ENCODE measurements at places on chromosomes 13 and 19.

GRCh38 chr19:45187421-45188100 lies 9.0 kb downstream of the BLOC1S3 start:
- peak; percentile 63 for DNase-seq

DNA sequence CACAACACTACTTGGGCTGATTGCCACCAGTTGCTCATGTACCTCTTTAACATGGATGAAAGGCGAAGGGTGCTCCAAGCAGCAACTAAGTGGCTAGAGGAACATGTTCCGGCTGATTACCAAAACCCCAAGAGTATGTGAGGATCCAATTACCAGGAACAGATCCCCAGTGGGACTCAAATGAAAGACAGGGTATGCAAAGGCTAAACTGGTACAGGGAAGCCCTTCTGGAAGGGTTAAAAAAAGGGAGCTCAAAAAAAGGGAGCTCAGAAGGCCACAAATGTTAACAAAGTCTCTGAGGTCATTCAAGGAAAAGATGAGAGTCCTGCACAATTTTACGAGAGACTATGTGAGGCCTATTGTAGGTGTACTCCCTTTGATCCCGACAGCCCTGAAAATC lies 604.7 kb downstream of the UQCRFS1 start:
- DNase-seq, result no peak

GRCh38 chr13:59774491-59774971 lies 389.2 kb downstream of the DIAPH3 start:
- no peak for DNase-seq

DNA sequence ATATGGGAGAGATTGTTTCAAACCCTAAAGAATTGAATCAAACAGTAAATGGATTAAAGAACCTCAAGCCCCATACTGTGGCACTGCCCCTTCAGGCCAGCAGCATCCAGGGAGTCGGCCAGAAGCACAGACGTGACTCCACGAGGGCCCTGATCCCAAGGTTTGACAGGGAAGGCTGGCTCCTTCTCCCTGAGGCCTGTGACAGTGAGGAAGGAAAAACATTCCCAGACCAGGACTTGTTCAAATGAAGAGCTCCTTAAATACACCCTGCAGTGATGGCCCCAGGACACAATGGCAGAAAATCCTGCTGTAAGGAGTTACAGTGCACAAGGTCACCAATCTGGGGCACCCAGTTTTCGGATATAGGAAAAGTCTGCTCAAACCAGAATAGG lies 91.0 kb downstream of the COL4A1 start:
- DNase-seq, result no peak

DNA sequence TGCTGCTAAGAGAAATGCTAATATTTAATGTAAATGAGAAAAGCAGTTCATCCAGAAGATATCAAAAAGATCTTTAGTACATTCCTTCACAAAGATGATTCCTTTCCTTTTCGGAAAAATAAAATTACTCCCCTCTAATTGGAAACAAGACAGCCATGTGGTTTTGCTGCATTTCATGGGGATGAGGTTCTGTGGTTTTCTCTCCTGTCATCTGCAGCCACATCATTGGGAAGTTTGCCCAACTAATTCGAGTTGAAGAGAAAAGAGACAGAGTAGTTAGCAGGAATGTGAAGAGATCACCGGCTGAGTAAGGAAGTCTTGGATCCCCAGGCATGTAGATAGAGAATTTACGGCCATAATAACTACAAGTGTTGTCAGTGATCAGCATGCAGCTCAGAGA lies 122.1 kb downstream of the CYSLTR2 start:
- DNase-seq, result no peak

- DNase-seq, result no peak
Observed at GRCh38 chr19:6767081-6767356, 216 bp downstream of the SH2D3A start.

DNA sequence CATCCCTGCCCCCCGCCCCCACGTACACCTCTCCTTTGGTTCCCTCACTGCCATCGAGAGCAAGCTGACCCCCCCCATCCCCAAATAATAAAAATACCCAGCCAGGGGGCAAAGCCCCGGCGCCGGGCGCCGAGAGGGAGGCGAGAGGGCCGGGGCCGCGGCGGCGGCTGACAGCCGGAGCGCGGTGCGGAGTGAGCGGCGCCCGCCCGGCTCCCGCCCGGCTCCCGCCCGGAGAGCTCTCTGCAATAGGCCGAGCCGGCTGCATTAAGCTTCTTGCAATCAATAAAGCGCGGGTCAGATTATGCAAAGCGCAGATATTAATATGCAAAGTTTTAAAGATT lies 40.9 kb downstream of the DEDD2 start:
- no peak for DNase-seq

DNA sequence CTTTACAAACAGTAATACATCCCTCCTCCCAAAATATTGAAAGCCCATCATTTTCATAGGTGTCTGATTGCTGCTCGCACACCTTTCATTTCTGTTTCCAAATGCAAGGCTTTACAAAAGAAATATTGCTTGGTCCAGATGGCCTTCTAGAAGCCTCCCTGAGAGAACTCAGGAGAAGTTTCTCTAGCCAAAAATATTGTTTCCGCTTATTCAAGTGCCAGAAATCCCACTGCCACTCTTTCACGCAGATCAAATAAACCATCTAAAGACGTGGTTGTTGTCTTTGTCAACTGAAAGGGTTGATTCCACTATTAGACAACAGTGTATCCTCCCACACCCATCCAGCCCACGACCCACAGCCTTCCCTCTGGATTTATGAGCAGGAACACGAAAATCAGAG lies 96.2 kb downstream of the ZIC5 start:
- DNase-seq, result no peak

DNA sequence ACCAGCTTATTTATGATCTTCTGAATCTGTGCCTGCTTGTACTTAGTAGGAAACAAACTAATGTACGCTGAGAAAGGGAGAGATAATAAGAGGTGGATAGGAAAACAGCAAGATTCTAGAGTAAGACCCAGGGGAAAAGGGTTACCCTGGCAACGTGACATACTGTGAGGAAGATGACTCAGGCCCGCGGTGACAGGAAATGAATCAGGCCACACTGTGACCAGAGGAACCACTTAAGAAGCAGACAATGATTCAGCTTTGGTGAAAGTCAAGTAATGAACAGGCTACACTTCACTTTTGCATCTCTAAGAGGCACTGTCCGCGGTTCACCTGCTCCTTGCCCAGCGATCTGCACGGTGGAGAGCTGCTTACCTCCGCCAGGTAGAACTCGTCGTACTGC lies 158.2 kb downstream of the NALCN start:
- DNase-seq, result peak; percentile 16

DNA sequence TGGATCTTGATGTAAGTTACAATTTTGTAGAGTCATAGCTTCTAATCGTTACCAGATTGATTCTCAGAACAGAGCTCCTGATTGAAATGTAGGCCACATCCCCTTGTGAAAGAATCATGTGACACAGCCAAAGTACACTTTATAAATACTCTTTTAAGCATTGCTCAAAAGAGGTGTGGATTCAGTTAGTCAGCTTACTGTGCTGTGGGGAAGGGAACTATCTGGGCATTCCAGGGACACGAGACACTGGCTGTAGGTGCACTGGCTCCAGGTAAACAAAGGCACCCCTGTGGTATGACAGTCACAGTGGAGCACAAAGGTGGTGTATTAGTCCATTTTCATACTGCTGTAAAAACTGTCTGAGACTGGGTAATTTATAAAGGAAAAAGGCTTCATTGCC lies 222.8 kb downstream of the LIG4 start:
- no peak for DNase-seq

GRCh38 chr13:32126278-32126677 lies 94.7 kb downstream of the FRY start:
- DNase-seq, result no peak

- peak; percentile 67 for DNase-seq
Observed at GRCh38 chr19:9808855-9809824, 9.7 kb downstream of the FBXL12 start.

DNA sequence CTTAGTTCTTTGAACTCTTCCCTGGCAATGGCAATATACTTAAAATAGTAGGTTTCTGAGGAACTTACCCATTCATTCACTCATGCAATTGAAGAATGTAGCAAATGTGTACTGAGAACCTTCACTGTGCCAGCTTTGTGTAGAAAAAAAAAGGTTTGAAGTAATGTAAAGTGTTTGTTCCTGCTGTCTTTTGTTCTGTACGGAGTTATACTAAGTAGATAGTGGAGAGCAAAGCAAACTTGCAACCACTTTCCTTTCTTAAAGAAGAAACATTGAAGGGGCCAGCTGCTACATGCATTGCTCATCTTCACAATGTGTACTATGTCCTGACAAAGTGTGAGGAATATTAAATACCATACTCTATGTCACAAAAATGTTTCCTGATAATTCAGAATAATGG lies 68.9 kb upstream of the FREM2 start:
- no peak for DNase-seq

DNA sequence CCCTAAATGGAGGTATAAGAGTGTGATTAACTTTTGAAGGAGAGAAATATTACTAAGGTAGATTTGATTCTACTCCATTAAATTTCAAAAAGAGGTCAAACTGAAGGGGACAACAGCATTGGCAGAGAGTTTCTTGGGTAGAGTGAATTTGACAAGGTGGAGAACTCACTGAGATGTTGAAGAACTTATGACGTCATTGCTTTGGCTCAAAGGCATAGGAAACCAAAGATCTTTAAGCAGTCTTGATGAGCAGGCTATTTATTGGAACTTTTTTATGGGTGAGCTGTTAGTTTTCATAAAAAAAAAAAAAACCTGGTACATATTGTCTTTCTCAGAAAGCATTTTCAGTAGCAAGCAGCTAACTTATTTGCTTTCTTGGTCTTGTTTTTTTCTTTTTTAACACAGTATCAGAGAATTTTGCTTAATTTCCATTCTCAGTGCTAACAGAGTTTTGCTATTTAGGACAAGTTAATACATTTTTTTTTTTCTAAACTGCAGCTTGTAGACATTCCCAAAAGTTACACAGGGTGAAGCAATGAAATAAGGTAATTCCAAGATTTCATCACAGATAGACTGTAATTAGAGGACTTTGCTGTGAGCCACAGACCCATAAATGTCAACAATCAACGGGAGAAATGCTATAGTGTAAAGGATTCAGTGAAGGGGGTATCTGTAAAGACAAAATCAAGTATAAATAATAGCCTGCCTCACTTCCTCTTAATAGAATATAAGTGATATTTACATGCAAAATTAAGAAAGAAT lies 412.2 kb upstream of the KLHL1 start:
- DNase-seq, result no peak

GRCh38 chr13:23794267-23795161 lies 94.7 kb downstream of the MIPEP start:
- no peak for DNase-seq

DNA sequence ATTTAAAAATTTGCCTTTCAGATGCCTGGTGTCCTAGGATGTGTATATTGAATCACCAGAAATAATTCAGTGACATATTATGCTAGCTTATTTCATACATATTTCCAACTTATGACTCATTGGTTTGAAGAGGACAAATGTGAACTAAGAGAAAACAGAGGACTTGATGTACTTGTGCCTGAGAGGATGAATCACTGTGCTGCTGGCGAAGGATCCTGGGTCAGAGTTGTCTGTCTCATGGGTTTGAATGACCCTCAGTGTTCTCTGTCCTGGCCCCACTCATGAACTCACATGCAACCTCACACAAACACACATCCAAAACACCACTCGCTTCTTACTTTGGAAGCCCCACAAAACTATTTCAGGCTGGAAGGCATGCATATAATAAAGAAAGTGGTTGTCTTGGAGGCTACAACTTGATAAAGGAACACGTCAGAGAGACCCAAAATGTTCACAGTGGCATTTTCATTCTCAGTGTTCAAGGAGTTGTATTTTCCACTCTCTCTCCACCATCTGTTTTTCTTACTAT lies 129.0 kb upstream of the SPRY2 start:
- no peak for DNase-seq

DNA sequence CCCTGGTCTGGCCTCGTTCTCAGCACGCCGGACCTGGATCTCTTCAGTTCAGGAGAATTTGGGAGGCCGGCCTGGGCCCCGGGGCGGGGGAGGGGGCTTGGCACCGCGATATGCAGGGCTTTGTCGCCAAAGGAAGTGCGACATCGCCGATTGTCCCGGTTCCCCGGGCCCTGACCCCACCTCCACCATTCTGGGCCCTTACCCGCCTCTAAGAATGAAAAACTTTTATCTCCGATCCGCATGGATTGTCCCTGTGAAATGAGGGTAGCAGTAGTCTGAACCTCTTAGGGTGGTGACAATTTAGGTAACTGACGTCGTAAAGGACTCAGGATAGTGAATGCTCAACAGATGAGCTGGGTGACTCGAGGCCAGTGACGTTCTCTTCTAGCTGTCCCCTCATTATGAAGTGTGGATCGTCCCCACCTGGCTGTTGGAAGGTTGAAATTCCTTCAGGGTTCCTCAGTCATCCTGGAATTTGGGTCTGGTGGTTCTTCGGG lies 650 bp downstream of the DDA1 start:
- DNase-seq, result no peak

DNA sequence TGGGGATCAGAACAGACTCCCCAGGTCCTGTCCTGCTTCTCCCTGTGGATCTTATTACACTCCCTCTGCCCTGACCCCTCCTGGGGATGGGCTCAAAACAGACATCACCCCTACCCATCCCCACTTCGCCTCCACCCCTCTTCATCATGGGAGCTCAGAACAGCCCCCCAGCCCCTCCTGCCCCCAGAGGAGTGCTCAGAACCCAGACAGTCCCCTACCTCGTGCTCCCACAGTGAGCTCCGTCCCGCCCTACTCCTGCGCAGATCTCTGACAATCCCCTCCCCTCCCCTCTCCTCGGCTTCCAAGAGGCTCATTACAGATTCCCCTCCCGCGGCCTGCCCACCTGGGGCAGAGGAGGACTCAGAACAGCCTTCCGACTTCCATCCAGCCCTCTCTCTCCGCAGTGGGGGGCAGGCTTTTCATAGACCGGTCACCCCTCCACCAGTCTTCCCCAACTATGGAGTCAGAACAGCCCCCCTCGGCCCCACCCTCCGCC lies 6.1 kb downstream of the NXNL1 start:
- DNase-seq, result no peak

DNA sequence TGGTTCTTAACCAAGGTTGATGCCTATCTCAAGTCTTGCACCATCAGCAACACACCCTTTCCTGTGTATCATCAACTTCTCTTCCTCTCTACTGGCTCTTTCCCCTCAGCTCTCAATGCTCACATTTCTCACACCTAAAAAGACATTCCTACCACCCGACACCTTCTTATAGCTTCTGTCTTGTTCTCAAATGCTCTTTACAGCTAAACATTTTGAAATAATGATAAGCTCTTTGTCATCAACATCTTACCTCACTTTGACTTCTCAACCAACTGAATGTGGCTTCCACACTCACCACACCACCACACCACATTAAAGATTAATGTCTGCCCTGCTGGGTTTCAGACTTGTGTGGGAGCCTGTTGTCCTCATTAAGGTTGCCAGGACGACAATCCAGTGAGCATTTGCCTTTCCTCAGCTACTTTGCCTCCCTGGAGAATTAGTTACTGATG lies 67.8 kb downstream of the RXFP2 start:
- peak; percentile 66 for DNase-seq
